ENCODE measurements at places on chromosomes 13 and 19.

DNA sequence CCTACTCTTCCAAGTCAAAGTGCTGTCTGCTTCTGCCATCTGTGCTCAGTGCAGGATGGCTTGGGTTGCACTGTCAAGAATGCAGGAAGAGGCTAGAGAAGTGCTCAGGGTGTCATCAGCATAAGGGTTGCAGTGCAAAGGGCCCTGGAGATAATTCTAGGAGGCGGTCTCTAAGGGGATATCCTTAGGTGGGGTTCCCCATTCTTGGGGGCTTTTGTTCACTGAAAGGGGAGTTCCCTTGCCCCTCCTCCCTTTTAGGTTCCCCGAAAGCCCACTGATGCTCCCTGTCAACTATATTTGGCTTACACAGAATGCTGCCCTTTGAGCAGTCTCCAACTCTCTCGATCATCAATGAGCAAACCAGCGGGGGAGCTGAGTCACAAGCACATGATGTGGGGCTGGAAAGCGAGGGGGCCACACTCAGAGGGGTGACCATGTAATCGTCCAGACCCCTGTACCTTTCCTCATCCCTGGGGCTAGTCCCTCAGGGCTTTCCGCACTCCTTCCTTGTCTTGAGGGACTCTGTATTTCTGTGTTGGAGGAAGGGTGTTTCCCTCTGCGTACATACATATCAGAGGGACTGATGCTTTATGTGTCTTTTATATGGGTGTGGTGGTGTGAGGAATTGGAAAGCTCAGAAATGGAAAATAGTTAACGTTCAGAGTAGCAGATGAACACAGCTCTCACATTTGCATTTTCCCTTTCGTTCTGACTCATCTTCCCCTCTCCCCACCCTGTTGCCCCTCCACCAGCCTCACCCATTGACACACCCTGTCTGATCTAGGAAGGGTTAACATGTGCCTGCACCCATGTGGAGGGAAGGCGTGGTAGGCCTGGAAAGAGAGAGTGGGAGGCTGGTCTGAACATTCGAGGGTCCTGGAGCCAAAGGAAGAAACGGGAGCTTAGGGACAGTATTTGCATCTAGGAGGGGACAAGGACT, 6.7 kb downstream of the ZBTB32 start:
- DNase-seq: no peak

- peak; percentile 69 for DNase-seq
Measured at GRCh38 chr19:6065685-6066374, 44.5 kb downstream of the RFX2 start.

- DNase-seq: peak; percentile 91
Measured at GRCh38 chr13:41019011-41019487, at the start of gene ELF1. ELF1 (minus strand) TSS chr13:41019316; CDS start chr13:40982054, 37,262 bp downstream.

DNA sequence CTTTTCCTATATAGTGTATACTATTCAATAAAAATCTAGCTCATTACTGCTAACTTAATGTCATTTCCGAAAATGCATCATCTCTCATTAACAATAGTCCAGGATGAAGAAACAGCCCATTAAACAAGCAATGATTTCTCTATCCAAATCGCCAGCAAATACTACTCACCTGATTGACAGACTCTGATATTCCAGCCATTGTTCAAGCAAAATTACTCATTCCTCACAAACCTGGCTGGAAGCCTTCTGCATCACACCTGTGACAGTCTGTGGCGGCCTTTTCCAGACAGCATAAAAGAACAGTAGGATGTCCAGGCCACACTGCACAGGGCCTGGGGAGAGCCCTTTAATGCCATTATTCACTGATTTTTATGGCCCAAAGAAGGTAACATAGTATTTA, 115.9 kb downstream of the ABCC4 start:
- peak; percentile 59 for DNase-seq

DNA sequence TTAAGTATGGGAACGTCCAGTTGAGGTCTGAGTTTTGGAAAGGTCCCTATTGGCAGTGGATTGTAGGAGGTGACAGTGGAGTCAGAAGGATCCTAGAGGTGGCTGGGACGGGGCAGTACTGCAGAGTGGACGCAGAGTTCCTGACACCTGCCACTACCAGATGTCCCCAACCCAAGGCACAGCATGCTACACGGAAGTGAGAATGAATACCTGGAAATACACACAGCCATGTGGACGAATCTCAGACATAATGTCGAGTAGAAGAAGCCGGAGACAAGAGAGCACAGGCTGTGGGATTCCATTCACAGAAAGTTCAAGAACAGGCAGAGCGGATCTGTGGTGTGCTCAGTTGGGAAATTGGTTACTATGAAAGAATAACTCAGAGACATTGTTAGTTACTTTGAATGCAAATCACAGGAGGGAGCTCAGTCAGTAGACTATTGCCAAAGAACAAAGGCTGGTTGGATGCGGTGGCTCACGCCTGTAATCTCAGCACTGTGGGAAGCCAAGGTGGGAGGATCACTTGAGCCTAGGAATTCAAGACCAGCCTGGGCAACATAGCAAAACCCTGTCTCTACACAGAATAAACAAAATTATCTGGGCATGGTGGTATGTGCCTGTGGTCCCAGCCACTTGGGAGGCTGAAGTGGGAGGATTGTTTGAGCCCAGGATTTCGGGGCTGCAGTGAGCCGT, 37.4 kb downstream of the RYR1 start:
- no peak for DNase-seq

GRCh38 chr13:20136781-20137703, 23.8 kb downstream of the GJA3 start:
- no peak for DNase-seq

Measured in NCI-H748 treated with DMSO at 0.1 percent for 48 hours (cell line).